ENCODE measurements at places on chromosomes 6 and 20. TPM values are rescaled to one million over a fixed set of nuclear protein-coding genes. Genes with fewer than 3 reads are reported as not detected.

The POPDC3 gene
- 21.5 TPM for total RNA-seq

The CRISP3 gene
- total RNA-seq = not detected

The ME1 gene
- 37.5 TPM for total RNA-seq

The PRR18 gene
- total RNA-seq = 0.29 TPM

The LAMP5 gene
- not detected for total RNA-seq

The F13A1 gene
- not detected for total RNA-seq

The STX16 gene
- total RNA-seq = 25.1 TPM

The DSTN gene
- 807 TPM for total RNA-seq

The LY6G6D gene
- total RNA-seq = not detected

The KCNQ2 gene
- total RNA-seq = 0.61 TPM

The FAM217A gene
- not detected for total RNA-seq

The ECT2L gene
- not detected for total RNA-seq

The PACSIN1 gene
- 0.06 TPM for total RNA-seq

The ZNF831 gene
- not detected for total RNA-seq

The MOG gene
- total RNA-seq = not detected

The MMP24OS gene
- 100 TPM for total RNA-seq

The MYL9 gene
- 26.4 TPM for total RNA-seq

The HTR1E gene
- total RNA-seq = not detected

The CD164 gene
- 107 TPM for total RNA-seq

The KHDC1L gene
- total RNA-seq = 0.41 TPM

The XKR7 gene
- total RNA-seq = not detected

The OR2H2 gene
- not detected for total RNA-seq

The CLIC1 gene
- 454 TPM for total RNA-seq

The ADGRF4 gene
- 16.5 TPM for total RNA-seq

The SH3BGRL2 gene
- 0.32 TPM for total RNA-seq

The RGS17 gene
- 7.3 TPM for total RNA-seq

The SOD2 gene
- 209 TPM for total RNA-seq

The BHLHE23 gene
- total RNA-seq = not detected

The NANP gene
- total RNA-seq = 8.1 TPM

The EPHA7 gene
- total RNA-seq = 0.11 TPM

The DCDC2 gene
- 2.7 TPM for total RNA-seq

The SLPI gene
- 11.9 TPM for total RNA-seq

The ULBP1 gene
- 0.76 TPM for total RNA-seq

The BPIFB1 gene
- not detected for total RNA-seq

The PAX1 gene
- 0.11 TPM for total RNA-seq

The COL12A1 gene
- total RNA-seq = 5.4 TPM

The HLA-DOB gene
- total RNA-seq = 0.21 TPM

The CST2 gene
- 1.6 TPM for total RNA-seq

The MYBL2 gene
- 84.8 TPM for total RNA-seq

The PLA2G7 gene
- total RNA-seq = not detected

All from A549 treated with dexamethasone at 1 μM for 4 hours (cell line).